Activated CD4-positive, CD25-positive, alpha-beta regulatory T cell (primary cell): ENCODE measurements at places on chromosomes 3 and 15.

GRCh38 chr3:88180398-88180999 is 30.7 kb downstream of the C3orf38 start:
- no peak for DNase-seq

DNA sequence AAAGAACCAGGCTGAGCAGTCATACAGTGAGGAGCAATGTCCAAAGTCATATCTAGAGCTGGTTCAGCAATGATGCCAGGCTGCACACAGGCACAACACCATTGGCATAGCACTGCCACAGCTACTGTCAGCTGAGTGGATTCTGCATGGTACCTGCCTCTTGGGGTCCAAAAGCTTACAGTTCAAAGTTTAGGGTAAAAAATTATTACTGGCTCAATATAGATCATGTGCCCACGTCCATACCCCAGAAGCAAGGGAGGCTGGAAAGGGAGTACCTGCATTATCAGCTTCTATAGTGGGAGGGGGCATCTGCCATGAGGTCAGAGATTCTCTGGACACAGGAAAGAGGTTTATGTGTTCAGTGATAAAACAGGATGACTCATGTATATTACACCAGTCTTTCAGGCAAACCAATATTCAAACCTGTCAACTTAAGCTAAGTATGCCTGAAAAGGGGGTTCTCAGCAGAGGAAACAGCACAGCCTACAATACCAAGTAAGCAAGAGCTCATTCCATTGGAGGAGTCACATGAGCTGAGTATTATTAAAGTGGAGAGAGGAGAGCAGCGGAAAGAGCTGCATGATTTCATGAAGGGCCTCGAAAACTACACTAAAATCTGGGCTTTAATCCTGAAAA is 99.0 kb downstream of the ANO10 start:
- no peak for DNase-seq

GRCh38 chr3:64798316-64798715 is 110.5 kb upstream of the ADAMTS9 start:
- DNase-seq, result no peak

- no peak for DNase-seq
These were observed 168.6 kb downstream of the LSAMP start for GRCh38 chr3:116276675-116277074.

GRCh38 chr3:36957862-36958686 is 13.2 kb upstream of the TRANK1 start:
- no peak for DNase-seq

DNA sequence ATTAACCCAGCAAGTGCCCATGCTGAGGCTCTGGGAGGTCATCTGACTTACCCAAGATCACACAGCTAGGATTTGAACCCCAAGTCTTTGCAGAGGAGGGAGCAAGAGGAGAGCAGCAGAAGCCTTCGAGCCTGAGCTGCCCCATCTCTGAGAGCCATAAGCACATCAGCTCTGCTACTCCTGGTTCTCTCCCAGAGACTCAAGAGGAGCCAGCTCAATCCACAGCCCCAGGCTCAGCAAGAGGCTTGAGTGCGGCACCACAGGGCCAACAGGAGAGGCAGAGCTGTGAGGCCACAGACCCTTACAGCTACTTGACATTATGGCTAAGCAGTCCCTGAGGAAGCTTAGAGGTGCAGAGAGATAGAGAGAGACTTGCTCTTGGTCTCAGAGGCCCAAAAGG is 15.9 kb upstream of the NTRK3 start:
- no peak for DNase-seq

GRCh38 chr15:84594617-84595290 is 6.1 kb upstream of the ZSCAN2 start:
- no peak for DNase-seq

GRCh38 chr15:60966746-60967145 is 262.4 kb downstream of the RORA start:
- no peak for DNase-seq

DNA sequence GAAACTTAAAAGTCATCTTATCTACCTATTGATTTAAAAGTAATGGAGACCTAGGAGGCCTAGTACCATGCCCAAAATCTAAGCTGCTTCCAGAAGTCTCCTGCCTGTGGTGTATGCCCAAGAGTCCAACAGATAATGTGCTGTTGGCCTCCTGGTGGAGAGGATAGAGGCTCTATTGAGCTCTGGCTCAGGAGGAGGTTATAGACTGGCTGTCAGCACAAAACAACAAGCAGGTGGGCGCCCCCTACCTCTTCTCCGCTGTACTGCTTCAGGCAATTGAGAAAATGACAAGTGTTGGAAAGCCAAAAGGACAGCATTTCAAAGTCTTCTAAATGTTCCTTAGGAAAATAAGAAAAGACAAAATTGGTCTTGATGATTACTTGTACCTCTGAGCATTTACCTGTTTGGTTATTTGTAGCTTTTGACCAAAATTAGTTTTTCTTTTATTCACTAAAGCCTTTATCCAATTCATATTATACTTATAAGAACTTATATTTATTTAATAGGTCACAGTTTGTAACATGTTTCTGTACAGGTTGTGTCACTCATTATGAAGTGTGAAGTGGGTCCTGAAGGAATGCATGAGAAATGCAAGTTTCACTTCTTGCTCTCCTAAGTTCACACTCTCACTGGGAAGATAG is 17.2 kb upstream of the GNB5 start:
- peak; percentile 32 for DNase-seq

GRCh38 chr3:25142609-25143355 is 285.3 kb upstream of the RARB start:
- no peak for DNase-seq

DNA sequence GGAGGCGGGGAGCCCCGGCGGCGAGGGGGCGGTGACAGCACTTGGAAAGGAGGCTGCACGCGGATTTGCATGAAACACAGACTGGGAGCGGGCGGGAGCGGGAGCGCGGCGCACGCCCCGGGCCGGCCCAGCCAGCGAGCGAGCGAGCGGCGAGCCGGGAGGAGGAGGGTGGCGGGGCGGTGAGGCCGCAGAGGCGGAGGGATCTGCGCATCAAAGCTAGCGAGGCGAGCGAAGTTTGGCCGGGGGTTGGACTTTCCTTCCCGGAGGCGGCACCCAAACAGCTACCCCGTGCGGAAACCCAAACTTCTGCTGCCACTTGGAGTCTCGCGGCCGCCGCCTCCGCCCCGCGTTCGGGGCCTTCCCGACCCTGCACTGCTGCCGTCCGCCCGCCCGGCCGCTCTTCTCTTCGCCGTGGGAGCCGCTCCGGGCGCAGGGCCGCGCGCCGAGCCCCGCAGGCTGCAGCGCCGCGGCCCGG is at the start of gene SMAD3:
TSS of gene SMAD3 (plus strand) at position 72 of the 475 bp plus-strand sequence. CDS start 553 bp downstream, outside the sequence.
- peak; percentile 60 for DNase-seq

DNA sequence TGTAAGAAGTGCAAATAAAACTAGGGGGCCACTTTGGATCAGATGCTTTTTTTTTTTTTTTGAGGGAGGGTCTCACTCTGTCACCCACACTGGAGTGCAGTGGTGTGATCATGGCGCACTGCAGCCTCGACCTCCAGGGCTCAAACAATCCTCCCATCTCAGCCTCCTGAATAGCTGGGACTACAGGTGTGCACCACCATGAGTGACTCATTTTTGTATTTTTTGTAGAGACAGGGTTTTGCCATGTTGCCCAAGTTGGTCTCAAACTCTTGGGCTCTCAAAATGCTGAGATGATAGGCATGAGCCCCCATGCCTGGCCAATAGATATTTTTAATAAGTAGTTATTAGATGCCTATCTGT is 20.8 kb downstream of the CCR1 start:
- no peak for DNase-seq

DNA sequence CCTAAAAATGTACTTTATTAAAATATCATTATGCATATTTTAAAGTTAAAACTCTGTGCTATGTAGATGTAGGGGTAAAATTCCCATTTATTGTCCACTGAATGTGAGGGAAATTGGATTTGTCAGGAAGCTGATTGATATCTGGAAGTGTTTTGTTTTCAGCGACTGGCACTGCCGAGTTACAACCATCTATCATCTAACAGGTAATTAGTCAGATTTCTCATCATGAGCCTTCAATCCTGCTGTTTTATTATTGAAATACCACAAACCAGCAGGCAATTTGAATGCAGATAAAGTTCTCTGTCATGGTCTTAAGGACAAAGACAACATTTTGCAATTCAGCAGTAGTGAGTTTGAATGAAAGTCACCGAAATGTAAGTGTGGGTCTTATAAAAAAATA is 40.5 kb downstream of the ZIC1 start:
- no peak for DNase-seq

GRCh38 chr3:189664311-189664710 is 33.1 kb downstream of the TP63 start:
- no peak for DNase-seq

DNA sequence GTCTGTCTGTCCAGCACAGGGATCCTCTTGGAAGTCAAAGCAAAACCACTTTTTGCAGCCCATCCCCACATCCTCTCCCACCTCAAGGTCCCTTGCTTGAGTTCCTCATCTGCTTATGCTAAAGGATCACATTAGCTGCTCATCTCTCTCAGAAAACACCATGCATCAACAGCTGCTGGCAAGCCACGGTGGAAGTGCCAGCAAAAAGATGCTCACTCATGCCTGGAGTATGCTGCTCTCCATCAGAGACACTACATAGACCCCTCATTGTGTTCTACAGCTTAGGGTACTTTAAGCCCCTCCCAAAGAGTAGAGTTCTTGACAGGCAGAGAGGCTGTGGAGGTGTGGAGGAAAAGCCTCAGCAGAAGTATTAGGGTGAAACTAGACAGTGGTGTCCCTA is 94.6 kb upstream of the COL8A1 start:
- no peak for DNase-seq

DNA sequence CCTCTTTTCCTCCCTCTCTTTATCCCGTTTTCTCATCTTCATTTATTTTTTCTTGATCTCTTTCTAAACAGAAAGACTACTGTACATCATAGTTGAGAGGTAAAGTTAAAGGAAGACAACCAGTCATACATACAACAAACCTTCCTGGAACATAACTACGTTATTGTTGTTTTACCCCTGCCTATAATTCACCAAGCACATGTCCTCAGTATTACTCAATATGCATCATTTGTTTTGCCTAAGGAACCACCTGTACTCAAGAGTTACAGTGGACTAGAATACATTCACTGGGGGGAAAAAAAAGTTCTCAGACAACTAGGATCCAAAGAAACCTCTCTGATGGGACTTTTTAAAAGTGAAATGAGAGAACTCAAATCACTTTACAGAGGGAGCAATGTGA is 344.7 kb upstream of the RBMS3 start:
- DNase-seq, result no peak

GRCh38 chr15:45150481-45150880 is 20.7 kb downstream of the DUOX1 start:
- DNase-seq, result no peak

DNA sequence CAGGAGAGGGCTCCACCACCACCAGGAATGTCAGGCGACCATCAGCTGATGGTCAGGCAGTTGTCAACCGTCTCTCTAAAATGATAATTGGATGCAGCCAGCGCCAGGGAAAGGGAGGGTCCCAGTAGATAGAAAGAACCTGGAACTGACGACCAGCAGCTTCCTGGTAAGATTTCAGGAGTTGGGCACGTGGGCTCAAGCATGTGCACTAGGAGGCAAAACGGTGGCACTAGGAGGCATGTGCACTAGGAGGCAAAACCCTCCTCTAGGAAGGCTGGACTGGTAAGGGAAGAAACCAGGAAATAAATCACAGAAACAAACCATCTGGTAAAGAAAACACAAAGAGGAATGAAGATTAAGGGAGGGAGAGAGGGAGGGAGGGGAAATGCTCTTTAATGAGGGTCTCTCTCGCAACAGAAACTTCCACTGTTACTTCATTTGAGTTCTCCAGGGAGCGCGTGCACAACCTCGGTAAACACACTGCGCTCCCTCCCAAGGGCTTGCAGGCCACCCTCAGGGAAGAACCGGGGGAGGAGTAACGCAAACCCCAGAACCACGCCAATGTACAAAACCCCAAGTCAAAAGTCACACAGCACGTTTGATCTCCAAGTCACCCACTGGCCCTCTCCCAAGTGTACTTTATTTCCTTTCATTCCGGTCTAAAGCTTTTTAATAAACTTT is 116.7 kb downstream of the XXYLT1 start:
- DNase-seq, result no peak

DNA sequence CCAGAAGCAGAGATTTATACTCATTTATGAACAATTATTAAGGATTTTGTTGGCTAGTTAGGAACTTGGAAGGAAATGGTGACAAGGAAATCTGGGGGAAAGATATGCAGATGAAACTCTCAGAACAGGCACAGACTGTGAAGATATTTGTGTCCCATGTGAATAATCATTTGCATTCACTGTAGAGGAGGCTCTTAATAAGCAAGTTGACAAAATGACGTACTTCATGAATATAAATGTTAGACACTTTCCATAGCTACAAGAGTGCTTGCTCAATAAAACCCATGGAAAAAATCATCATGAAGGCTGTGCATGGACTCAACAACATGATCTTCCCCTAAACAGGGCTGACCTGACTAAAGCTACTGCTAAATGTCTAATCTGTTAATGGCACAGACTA is 59.7 kb downstream of the MAP4 start:
- no peak for DNase-seq

DNA sequence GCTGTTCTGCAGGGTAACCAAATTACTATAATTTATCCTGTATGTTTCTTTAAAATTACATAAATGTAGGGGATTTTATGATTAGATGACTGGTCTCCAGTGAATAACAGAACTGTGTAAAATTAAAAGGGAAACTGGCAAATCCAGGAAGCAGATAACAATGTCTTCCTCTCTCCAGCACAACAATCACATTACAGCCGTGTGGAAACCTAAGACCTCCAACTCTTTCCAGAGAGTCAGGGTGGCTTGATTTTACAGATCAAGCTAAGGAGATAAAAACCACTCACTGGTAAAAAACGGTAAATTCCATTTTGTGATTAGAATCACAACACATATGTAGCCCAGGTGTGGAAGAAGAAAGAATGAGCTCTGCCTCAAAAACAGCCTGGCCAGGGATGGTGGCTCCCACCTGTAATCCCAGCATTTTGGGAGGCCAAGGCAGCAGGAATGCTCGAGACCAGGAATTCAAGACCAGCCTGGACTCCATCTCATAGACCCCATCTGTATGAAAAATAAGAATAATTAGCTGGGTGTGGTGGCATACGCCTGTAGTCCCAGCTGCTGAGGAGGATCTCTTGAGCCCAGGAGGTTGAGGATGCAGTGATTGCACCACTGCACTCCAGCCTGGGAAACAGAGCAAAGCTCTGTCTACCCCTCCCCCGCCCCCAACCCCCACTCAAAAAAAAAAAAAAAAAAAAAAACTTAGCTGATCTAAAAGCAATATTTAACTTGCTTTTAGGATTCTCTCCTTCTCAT is 29.0 kb downstream of the IL17RD start:
- no peak for DNase-seq

- DNase-seq, result no peak
These were observed 257.0 kb upstream of the GOLGA6L4 start for GRCh38 chr15:83978588-83978987.

GRCh38 chr3:101138817-101139216 is 145.6 kb upstream of the ABI3BP start:
- no peak for DNase-seq

DNA sequence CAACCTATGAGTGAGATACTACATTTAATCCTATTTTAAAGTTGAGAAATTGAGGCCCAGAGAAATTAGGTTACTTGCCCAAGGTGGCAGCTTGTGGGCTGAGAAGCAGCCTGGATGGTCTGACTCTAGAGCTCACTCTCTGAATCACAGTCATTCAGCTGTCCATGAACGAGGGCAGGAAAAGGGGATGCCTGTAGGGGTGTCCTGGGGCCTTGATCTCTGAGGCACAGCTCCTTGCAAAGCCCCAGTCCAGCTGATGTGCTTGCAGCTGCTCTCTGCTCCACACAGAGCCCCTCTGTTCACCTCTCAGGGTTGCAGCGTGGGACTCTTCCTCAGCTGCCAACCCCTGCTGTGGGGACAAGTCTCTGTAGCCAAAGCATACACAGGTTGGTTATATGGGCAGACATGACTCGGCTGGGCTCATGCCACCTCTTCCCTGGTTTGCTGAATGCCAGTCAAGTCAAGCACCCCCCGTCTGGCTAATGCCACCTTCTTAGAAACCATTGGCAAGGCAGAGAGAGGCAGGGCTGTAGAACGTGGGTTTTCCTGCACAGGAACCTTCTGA is 56.8 kb downstream of the GASK1A start:
- DNase-seq, result no peak
